ENCODE measurements at places on chromosomes 11 and 22.

- DNase-seq = peak; percentile 44
Observed at GRCh38 chr11:72224564-72225410, at the start of gene INPPL1. TSS of gene INPPL1 (plus strand) at chr11:72224767. CDS start at chr11:72224985, 218 bp downstream.

DNA sequence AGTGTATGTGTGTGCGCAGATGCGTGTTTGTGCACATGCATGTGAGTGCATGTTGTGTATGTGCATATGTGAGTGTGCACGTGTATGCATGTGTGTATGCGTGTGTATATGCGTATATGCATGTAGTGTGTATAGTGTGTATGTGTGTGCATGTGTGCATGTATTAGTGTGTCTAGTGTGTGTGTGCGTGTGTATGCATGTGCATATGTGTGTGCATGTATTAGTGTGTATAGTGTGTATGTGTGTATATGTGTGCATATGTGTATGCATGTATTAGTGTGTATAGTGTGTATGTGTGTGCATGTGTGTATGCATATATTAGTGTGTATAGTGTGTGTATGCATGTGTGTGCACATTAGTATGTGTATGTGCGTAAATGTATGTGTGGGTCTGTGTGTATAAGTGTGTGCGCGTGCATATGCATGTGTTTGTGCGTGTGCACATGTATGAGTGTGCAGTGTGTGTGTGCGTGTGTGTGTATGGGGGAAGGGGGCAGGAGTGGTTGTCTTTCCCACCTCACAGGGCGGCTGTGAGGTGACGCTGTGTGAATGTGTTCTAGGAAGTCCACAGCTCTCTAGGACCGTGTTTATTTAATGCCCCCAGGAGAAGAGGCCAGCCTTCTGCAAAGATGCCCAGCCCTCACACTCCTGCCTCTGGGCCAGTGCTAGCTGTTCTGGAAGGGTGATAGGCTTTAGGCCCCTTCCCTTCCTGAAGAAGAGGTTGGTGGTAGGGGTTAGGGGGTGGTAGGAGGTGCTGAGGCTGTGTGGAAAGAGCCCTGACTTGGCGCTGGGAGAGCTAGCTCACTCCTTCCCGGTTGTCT, 114.6 kb downstream of the CEP164 start:
- no peak for DNase-seq

GRCh38 chr22:24063986-24064385, 52.9 kb downstream of the CABIN1 start:
- DNase-seq = no peak

DNA sequence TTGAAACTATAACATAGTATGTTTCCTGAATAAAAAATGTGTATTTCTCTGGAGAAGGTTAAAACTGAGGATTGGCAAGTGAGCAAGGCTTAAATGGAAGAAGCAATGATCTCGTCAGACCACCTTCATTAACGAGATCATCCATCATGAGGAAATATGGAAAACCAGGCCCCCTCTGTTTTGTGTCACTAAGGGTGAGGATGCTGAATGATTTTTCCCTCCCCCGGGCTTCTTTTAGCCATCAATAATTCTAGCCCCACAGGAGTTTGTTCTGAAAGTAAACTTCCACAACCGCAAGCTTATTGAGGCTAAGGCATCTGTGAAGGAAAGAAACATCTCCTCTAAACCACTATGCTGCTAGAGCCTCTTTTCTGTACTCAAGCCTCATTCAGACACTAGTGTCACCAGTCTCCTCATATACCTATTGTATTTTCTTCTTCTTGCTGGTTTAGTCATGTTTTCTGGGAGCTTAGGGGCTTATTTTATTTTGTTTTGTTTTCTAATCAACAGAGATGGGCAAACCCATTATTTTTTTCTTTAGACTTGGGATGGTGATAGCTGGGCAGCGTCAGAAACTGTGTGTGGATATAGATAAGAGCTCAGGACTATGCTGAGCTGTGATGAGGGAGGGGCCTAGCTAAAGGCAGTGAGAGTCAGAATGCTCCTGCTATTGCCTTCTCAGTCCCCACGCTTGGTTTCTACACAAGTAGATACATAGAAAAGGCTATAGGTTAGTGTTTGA, 5.8 kb upstream of the HBE1 start:
- no peak for DNase-seq

DNA sequence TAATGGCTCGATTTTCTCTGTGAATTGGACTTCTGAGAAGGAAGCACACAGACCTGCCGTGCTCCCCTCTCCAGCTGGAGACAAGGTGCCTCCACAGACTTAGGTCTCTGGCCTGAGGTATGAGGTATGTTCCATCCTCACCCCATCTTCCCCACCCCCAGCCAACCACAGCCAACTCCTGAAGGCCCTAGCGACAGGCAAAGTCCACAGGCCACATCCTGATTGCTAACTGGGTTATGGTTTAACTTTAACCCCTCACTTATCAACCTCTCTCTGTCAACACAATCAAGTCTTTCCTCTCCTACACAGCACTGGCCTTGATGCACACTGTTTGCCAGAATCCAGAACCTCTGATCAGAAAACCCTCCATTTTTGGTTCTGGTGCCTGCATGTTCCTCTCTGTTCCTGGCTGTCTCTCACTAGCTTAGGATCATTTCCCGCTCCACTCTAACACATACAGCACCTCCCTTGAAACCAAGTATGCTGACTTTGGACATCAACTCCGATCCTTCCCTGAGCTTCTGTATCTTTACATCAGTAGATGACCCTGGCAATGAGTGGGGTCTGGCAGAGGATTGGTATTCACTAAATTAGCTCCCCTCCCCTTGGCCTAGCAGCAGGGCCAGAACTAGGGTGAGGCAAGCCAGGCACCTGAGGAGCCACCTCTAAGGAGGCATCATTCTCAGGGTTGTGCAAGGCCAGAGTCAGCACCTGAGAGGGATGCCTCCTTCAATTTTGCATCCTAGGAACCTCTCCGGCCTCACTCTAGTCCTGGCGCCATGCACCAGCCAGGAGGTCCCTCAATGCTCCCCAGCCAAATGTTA, 22.0 kb downstream of the JAML start:
- peak; percentile 50 for DNase-seq

DNA sequence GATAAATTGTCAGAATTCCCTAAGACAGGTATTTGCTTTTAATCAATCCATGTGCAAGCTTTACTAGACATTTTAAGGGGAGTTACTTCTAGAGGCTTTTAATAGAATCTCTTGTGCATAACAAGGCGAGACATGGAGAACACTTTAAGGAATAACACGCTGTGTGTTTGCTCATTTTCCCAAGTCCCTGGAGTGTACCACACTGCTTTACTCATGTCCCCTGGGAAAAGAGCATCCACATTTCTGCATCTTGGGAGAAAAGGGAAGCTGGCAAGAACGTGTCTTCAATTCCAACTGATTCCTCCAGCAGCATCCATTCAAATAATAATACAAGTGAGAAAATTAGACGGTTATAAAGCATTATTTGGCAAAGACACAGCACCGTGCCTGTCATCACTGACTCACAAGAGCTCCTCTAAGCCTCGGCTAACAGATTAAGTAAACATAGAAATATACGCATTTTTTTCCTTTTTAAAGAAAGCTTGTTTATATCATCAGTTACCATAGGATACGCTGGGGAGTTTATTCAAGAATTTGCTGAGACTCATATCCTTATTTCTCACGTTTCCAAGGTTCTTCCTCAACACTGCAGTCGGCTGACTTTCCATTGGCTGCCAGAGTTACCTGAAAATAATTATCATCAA, 121.5 kb downstream of the CD44 start:
- DNase-seq = no peak

DNA sequence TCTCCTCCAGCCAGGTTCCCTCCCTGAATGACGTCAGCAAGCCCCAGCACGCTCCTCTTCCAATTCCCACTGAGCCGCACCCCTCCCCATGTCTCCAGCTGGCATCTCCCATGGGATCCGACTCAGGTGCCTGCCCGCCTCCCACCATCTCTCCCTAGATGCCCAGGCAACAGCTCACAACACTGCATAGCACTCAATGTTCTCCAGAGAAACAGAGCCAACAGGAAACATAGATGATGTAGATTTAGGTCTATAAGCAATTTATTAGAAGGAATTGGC, 532.3 kb downstream of the BRD1 start:
- DNase-seq = no peak

GRCh38 chr11:15519124-15519791, 404.5 kb downstream of the INSC start:
- no peak for DNase-seq

DNA sequence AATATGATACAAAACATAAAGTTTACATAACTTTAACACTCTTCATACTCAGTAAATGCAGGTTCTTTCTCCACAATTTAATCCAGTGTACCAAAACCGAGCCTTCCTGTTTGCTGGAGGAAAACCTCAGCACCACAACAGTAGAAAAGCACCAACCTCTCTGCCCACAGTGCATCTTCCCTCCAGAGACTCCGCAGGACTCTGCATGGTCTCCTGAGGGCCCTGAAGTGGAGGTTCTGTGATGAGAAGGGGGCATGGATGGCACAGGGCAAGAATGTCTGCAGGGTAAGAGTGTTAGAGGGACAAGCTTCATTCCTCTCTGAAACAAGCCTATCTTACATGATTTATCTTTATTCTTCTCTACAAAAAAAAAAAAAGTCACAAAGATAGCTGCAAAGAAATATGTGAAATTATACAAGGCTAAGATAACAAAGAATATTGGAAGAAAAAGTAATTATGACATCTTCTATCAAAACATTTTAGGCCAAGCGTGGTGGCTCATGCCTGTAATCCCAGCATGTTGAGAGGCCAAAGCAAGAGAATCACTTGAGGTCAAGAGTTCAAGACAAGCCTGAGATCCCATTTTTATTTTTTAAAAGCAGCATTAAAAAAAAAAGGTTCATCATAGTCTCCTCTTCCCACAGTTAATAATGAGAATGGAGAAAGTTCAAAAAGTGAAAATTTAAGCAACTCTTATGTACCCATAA, 102.0 kb downstream of the VPREB1 start:
- DNase-seq = no peak
